ENCODE measurements at places on chromosomes 11 and 22.

DNA sequence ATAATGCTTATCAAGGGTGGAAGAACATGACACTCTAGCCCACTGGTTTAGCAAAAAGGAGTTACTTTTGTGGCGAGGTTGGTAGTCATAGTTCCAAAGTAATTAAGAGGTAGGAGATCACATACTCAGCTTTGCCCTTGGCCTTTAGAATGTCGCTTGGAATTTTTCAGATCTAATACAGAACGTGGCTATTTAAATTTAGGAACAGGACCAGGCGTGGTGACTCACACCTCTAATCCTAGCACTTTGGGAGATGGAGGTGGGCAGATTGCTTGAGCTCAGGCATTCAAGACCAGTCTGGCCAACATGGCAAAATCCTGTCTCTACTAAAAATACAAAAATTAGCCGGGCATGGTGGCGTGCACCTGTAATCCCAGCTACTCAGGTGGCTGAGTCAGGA, 26.1 kb upstream of the ZNRF3 start:
- no peak for DNase-seq

- DNase-seq: peak; percentile 100
Observed at GRCh38 chr11:5280582-5281102, 10.9 kb upstream of the HBE1 start.

DNA sequence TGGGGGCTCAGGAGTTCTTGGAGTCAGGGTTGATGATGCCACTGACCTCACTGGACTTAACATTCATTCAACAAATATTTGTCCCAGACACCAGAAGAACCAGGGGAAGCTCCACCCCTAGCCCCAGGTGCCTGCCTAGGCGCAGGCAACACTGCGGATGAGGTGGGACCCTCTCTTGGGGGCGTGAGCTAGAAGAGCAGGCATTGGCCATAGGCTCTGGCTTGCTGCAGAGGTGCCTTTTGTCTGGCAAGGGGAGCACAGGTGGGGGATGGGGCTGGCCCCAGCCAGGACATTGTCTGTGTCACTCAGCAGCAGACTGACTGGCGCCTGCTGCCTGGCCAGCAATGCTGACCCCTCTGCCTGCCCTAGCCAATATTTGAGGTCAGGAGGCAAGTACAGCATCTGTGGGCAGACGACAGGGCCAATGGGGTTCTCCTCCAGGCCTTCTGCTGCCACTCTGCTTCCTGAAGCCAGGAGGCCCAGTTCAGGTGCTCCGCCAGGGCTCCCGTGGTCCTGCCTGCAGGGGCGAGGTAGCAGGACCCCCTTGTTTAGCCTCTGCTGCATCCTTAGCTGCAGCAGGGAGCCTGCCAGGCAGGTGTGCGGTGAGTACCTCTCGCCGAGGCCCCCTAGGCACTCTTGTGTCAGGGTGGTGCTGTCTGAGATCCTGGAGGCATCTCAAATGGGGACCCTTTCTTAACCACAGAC, 4.0 kb downstream of the LINC01488 start:
- DNase-seq: no peak

GRCh38 chr11:5362017-5362625, 10.8 kb downstream of the OR51B6 start:
- DNase-seq: no peak

DNA sequence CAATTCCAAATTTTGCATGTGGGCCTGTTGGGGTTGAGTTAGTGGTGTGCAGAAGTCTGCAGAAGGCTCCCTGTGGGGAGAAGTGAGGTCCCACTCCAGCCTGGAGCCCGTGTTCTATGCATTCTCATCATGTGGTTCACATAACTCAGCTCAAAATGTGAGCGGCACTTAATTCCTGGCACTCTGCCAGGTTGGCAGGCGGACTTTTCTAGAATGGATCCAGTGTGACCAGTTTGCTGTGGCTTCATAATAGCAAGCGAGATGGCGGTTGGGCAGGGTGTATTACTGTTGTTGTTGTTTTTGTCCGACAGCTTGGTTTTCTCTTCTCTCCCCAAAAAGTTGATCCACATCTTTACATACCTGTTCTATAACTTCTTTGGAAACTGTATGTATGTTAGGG, 146.8 kb upstream of the TTC12 start:
- no peak for DNase-seq

- DNase-seq: no peak
Observed at GRCh38 chr22:19110064-19110458, 12.2 kb downstream of the DGCR2 start.

- no peak for DNase-seq
Observed at GRCh38 chr22:47102648-47103047, 340.2 kb downstream of the TBC1D22A start.

GRCh38 chr22:34639911-34640310, 426.0 kb upstream of the ISX start:
- DNase-seq: no peak

GRCh38 chr11:93831343-93832127, 18.9 kb downstream of the VSTM5 start:
- no peak for DNase-seq

DNA sequence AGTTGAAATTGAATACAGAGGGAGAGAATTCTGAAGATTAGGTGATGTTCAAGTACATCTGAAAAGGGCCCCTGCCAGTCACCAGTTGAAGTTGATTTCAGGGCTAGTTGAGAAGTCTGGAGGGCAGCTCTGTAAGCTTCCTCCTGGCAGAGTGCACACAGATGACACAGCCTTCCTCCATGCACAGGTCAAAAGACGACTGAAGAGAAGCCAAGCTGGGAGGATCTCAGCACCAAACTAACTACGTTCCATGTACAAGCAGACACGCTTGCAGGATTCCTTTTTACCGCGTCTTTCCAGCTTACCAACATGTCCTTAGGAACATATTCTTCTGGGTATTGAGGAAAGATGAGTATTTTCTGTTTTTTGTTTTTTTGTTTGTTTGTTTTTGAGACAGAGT, 7.9 kb downstream of the BARX2 start:
- no peak for DNase-seq

DNA sequence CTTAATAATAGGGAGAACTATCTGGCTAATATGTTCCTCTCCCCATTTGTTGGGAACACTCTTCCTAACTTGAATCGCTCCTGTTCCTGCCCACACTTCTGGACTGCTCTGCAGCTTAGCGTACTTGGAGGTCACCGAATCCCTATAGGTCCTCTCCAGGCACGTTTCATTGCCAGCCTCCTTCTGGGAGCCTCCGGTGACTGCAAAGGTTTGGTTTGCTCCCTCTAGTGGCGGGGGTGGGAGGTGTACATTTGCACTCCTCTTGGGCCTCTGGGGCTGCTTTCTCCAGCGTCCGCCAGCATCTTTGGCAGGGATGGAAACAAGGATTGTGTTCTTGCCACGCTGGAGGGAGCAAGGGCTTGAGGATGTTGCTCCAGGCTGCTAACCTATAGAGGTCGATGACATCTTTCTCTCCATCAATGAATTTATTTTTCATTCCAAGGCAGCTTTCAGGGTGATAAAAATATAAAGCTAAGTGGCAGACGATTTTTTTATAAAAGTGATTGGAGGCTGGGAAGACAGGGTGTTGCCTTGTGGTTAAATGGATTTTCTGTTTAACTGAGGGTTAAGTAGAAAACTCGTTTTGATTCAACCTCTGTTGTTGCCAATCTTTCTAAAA, 48.7 kb downstream of the TSPAN18 start:
- DNase-seq: peak; percentile 26

GRCh38 chr22:50063589-50064393, 5.7 kb upstream of the TTLL8 start:
- DNase-seq: no peak

DNA sequence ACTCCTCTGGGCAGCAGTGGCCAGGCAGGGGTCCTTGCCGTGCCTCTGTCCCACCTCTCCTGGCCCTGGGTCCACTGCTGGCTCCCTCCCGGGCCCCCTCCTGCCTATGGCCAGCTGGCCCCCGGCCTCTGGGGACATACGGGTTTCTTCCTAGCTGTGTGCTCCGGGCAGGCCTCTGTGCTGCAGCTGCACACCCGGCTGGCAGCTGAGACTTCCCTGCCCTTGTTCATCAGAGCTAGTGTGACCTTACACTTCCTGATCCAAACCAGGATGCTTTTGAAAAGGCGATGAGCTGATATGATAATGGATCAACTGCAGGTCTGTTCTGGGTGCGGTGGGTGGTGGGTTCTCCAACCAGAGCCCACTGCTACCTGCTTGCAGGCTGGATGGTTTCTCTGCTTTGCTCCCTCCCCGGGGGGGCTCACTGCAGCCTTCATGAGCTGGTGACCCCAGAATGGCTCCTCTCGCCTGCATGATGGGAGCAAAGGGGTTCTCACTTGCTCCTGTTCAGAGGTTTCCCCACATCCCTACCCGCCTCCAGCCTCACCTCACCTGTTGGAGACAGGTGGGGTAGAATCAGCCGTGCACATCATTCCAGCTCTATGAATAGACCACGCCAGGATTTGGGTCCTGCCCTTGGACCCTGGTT, 13.3 kb downstream of the B3GAT1 start:
- no peak for DNase-seq

DNA sequence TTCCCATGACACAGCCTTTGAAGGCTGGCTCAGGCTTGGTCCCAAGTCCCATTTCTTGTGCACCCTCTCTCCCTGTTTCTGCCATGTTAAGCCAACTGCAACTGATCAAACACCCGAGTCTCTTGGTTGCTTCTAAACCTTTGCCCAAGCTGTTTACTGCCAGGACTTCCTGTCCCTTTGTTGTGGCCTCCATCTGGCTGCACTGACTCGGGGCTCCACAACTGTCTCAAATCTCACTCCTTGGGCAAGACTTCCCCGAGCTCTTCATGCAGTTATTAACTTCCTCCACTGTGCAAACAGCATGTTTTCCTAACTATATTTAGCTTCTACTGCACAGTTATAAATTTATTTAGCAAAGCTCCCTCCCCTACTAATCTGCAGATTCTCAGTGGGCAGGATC, 4.3 kb downstream of the VPREB1 start:
- no peak for DNase-seq

DNA sequence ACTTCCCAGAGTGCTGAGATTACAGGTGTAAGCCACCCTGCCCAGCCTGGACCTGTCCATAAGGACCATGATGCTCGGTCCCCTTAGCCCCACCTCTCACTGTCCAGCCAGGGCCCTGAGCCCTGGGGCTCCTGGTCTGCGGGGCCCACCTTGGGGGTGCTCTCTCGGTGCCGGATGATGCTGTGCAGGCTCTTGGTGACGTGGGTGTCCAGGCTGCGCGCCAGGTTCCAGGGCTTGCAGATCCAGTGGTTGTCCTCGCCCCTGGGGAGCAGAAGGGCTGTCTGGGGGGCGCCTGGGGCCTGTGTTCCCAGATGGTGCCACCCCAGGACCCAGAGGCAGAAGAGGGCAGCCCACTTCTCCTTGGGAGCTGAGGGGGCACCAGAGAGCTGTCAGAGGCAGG, 13.4 kb downstream of the TTLL12 start:
- DNase-seq: no peak

GRCh38 chr22:19571207-19571795, 47.1 kb upstream of the CLDN5 start:
- DNase-seq: peak; percentile 20

- DNase-seq: no peak
Observed at GRCh38 chr22:39712081-39712480, 141.5 kb downstream of the CACNA1I start.

DNA sequence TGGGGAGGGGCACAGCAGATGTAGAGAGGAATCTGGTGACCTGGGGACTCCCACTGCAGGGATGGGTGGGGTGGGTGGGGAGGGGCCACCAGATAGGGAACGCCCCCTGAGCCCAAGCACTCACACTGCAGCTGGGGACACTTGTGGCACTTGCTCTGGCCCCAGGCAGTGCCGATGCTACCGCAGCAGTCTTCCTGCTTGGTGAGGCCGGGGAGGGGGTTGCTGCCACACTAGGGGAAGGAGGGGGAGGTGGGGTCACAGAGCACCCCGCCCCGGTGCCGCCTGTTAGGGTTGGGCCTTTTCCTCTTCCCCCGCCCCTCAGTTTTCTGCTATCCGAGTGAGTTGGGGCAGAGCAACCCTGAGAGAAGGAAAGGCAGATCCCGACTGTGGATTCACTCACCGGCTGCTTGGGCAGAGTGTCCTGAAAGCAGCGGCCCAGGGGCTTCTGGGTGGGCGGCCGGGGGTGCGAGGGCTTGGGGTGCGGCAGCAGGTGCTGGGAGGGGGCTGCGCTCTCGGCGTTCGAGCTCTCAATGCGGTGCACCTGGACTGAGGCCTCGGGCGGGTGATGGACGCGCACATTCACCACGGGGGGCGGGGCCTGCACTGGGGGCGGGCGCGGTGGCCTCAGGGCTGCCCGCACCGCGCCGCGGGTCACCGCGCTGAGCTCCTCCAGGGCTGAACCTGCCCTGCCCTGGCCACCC, 4.7 kb downstream of the LTBP3 start:
- no peak for DNase-seq

- peak; percentile 41 for DNase-seq
Observed at GRCh38 chr22:34966980-34967565, 98.9 kb upstream of the ISX start.

DNA sequence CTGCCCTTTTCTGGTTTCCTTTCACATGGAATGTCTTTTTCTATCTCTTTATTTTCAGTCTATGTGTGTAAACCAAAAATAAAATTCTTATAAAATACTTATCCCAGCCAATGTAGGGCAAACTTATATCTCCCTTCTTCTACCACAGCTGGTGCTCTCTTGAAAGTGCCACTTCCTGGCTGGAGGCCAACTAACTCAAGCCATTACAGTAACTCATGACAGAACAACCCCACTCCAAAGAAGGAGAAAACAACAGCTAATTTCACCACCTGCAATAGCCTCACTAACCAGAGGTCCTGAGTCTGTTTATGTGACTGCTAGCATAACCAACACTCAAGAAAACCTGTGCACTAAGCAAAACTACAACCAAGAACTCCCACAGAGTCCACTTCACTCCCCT, 74.9 kb upstream of the DBX1 start:
- no peak for DNase-seq

- no peak for DNase-seq
Observed at GRCh38 chr11:62933750-62934495, 12.8 kb upstream of the CHRM1 start.

DNA sequence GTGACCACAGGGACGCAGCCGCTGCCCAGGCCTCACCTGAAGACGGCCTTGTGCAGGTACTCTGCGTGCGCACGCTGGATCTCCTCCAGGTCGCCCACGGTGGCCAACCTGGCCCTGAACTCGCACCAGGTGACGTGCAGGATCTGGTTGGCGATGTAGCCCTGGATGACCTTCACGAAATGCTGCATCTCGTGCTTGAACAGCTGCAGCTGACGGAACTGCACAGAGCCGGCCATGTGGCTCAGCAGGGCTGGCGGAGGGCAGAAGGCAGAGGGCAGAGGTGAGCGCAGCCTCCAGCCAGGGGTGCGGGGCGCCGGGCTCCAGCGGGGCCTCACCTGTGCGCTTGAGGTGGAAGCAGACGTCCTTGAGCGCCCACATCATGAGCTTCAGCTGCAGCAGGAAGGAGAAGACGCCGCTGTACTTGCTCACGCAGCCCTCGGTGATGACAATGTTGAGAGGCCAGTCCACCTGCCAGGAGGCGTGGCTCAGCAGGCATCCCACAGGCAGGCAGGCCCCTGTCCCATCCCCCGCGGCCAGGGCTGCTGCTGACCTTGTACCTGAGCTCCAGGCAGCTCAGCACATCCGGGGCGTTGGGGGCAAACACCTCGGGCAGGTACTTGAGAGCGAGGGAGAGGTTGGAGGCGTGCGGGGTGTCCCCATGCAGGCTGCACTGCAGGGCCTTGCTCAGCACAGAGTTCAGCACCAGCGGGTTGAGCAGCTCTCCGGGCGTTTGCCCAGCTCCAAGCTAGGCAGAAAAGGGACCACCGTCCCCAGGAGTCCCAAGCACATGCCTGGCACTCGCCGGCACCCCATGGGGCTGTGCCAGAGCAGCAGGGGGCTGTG, 17.6 kb downstream of the SELENOO start:
- DNase-seq: no peak

- DNase-seq: no peak
Observed at GRCh38 chr11:71070490-71071453, 181.6 kb downstream of the SHANK2 start.

GRCh38 chr22:44019416-44019815, 4.7 kb upstream of the PARVB start:
- no peak for DNase-seq

GRCh38 chr11:1963864-1964263, 16.7 kb downstream of the MRPL23 start:
- no peak for DNase-seq

All from fibroblast of lung (primary cell).